ENCODE measurements at places on chromosomes 5 and 9. TPM values are rescaled to one million over a fixed set of nuclear protein-coding genes. Genes with fewer than 3 reads are reported as not detected.
A peak's percentile ranks its signal among the peaks of the same experiment; 100 is the strongest.

The SAXO1 gene
- 0.12 TPM for total RNA-seq

The GARIN3 gene
- 0.09 TPM for total RNA-seq

DNA sequence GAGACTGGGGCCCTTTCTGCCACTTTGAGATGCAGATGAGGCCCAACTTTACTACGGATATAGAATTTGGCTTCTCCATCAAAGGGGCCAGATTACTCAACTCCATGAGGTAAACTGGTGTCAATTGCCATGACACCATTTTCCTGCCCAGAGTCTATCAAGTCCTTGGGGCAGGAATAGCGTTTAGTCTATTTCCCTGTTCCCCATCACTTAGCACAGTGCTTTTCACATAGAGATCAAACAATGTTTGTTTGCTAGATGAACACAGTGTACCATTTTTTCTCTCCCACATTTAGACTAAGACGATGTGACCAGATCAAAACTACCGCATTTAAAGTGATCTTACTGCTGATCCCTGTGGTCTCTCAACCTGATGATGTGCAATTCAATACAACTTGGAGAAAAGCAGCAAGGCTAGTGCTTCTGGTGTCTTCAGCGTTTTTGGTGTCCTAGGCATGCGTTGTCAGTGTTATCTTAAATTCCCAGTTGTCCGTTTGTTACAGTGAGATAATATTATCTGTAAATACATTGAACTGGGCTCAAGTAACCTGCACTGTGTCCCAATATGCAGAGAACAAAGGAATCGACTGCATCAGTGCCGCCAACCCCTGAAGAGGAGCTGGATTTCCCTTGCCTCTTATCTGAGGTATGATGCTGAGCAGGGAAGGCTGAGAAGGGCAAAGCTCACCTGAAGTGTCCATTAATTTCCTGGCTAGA lies 446.2 kb downstream of the PLK2 start:
- no peak for DNase-seq

DNA sequence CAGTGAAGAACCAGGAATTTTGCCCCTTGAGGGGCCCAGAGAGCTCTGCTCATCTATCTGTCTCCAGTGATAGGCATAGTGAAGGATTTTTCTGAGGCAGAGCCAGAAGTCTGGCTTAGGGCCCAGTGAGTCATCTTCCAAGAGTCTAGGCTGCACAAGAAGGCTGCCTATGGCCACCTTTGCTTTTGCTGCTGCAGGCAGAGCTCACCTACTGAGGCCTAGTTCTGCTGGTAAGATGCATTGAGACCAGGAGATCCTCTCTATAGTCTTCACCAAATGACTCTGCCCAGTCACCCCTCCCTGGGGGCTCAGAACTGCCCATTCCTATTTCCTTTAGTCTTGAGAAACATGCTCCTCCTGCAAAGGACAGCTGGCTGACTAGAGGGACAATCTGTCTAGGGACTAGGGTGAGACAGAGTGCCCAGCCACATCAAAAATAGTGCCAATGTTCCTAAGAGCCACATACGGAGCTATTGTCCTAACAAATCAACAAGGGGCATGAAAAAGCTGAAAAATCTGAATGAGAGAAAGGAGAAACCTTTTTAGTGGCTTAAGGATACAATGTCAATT lies 40.3 kb upstream of the CDKN2AIPNL start:
- no peak for DNase-seq

- DNase-seq: peak; percentile 69
Observed at GRCh38 chr9:91515074-91515687, 91.5 kb upstream of the NFIL3 start.

DNA sequence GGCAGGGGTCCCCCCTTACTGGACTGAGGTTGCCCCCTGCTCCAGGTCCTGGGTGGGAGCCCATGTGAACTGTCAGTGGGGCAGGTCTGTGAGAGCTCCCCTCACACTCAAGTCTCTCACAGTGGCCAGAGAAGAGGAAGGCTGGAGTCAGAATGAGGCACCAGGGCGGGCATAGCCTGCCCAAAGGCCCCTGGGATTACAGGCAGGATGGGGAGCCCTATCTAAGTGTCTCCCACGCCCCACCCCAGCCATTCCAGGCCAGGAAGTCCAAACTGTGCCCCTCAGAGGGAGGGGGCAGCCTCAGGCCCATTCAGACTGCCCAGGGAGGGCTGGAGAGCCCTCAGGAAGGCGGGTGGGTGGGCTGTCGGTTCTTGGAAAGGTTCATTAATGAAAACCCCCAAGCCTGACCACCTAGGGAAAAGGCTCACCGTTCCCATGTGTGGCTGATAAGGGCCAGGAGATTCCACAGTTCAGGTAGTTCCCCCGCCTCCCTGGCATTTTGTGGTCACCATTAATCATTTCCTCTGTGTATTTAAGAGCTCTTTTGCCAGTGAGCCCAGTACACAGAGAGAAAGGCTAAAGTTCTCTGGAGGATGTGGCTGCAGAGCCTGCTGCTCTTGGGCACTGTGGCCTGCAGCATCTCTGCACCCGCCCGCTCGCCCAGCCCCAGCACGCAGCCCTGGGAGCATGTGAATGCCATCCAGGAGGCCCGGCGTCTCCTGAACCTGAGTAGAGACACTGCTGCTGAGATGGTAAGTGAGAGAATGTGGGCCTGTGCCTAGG lies at the start of gene CSF2:
TSS of gene CSF2 (plus strand) at position 559 of the 783 bp plus-strand sequence. CDS start at position 594, 35 bp downstream.
- DNase-seq: no peak

Data from activated CD8-positive, alpha-beta memory T cell treated with anti-CD3 and anti-CD28 coated beads, Interleukin-2, amount 10 ng/mL, durations not matched to agents 7 days and 5 days (primary cell).